ENCODE measurements at places on chromosomes 12 and 14.

DNA sequence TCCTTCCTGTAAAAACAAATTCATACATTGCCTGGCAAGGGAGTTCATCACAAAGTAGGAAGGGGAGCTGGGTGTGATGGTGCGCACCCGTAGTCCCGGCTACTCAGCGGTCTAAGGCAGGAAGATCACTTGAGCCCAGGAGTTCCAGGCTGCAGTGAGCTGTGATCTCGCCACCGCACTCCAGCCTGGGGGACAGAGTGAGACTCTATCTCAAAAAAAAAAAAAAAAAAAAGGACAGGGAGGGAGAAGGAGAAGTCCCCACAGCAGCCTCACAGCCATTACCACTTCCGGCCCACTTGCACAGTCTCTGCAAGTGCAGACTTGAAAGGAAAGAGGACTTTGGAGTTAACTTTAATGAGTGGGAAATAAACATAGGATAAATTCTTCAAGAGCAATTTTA lies 121.0 kb downstream of the FBXL14 start:
- DNase-seq, result peak; percentile 62

GRCh38 chr14:50045039-50045711 lies 71.2 kb downstream of the VCPKMT start:
- DNase-seq, result peak; percentile 96

DNA sequence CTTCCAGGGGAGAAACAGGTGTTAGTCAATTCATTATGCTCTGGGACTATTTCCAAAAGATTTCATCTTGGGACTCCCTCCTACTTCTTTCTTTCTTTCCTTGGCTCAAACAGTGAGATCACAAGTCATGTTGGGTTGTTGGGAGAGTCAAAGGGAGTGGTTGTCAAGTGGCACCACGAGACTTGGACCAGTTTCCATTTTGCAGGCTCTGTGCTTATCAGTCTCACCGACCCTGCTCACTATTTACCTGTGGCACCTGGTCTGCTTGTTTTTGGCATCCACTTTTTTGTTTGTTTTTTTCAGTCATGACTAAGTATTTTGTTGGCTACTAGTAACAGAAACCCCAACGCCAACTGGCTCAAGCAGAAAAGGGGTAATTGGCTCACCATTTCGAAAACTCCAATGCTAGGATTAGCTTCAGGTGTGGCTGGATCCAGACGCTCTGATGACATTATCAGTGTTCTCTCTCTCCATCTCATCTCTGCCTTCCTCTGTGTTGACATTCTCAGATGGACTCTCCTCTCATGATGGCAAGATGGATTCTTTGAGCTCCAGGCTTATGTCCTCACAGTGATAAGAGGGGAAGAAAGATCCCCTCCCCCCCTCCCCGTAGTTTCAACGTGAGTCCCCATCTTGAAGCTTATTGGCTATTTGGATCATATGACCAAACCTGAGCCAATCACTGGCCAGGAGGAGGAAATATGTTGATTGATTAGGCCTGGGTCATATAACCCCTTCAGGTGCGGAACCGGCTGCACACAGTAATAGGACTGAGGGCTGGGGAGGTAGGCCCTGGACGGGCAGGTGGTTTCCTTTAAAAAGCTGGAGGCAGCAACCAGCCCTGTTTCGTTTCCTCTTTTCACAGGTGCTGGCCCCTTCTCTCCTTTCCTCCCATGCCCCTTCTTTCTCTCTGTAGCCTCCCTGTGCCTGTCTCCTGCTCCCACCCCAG lies 84.2 kb downstream of the AACS start:
- DNase-seq, result no peak

GRCh38 chr14:56874375-56874774 lies 64.1 kb upstream of the OTX2 start:
- peak; percentile 2 for DNase-seq

DNA sequence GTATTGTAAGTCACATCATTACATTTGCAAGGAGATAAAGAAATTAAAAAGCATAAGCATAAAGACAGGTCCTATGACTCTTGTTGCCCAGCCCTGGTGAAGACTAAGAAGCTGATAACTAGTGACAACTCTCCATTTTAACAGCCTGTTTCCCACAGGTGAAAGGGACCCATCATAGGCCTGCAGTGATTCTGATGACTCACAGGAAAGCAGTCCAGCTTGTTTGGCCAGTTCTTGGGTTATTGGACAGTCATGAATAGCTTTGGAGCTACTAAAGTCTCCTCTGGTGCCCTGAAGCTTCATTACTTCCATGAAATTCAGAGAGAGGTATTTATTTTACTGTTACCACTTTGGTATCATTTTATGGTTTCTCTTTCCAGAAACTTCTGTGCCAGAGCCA lies 55.5 kb upstream of the DYRK2 start:
- DNase-seq, result no peak

DNA sequence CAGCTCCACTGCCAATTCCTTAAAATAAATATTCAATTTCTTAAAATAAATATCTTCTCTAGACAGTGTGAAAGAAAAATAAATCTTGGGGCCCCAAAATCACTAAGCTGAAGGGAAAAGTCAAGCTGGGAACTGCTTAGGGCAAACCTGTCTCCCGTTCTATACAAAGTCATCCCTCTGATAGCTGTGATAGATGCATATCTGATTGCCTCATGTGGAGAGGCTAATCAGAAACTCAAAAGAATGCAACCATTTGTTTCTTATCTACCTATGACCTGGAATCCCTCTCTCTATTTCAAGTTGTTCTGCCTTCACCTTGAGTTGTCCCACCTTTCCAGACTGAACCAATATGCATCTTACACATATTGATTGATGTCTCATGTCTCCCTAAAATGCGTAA lies 889.8 kb downstream of the TRHDE start:
- no peak for DNase-seq

DNA sequence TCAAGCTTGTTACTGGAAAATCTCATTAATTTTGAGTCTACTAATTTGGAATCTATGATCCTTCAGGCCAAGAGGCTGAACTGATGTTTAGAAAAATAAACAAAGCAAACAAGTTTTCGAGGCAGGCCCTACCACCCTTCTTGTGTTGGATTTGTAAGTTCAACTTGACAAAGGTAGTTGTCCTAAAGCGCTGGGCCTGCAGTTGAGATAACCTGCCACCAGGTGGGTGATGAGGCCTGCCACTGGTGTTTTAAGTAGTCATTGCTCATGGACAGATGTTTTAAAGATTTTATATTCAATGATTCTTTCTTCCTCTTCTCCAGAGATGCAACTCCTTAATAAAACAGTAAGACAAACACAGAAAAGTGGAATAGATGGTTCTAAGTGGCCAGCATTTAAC lies 19.4 kb downstream of the ACVRL1 start:
- DNase-seq, result peak; percentile 46

GRCh38 chr12:120490833-120491512 lies 4.9 kb upstream of the DYNLL1 start:
- DNase-seq, result no peak

GRCh38 chr14:33642080-33642479 lies 308.8 kb downstream of the EGLN3 start:
- DNase-seq, result no peak

GRCh38 chr12:121239351-121240061 lies 29.6 kb downstream of the P2RX4 start:
- DNase-seq, result peak; percentile 88

- no peak for DNase-seq
These were observed 71.3 kb downstream of the SUSD6 start for GRCh38 chr14:69682621-69683263.

DNA sequence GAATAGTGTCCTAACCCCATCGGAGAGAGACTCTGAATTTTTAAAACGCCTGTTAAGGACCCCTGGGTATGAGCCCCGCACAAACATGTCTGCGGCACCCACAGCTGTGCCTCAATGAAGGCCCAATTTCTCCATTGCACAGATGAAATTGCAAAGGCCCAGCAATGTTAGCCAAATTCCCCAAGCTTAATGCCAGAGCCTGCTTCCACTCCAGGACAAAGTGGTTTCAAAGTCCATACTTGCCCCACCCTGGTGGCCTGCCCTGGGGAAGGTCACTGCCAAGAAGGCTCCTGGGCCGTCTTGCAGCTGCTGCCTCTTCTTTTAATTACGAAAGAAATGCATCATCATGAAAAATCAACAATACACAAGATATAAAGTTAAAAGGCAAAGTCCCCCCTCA lies 1179.7 kb downstream of the VRK1 start:
- DNase-seq, result no peak

DNA sequence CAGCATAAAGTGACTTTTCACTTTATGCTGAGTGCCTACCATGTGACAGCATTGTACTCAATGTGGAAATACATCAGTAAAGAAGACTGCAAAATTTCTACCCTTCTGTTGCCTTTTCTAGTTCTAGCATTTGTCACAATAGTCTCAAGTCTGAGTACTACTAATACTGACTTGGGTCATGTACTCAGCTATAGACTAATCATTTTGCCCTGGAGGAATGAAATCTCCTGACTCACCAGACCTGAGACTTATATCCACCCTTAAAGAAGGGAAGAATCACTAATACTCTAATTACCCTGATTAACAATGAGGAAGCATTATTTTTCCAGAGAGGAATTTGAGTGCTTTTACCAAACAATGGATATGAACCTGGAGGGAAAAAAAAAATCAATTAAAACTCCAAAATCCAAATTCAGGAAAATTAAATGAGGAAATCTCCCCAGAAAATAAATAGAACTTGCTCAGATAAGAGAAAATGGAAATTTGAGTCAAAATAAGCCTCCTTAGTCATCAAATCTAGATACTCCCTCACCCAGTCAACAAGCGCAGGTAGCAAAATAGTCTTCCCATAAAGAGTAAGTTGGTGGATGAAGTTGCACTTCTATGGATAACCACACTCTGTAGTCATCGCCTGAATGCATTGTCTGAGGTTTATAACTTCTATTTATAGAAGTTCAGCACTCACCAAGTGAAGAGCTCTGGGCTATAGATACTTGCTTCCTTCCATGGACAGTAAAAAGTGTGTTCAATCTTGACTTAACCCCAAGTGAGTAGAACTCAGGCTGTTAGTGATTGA lies 386.6 kb downstream of the SYT1 start:
- DNase-seq, result no peak

DNA sequence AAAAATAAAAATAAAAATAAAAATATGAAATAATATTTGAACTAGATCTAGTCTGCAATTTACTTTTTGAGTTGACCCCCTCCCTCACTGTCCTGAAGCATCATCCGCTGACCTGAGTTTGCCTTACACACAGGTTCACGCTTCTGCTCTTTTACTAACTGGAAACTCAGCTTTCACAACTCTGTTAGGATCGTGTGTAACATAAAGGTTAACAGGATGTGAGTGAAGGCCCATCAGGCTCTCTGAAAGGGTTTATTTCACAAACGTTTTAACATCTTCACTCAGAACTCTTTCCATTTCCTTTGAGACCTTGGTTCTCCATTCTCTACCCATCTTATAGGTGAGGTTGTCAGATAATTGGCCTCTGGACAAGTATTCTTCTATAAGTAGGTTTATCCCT lies 191.4 kb downstream of the FOXN3 start:
- no peak for DNase-seq

- peak; percentile 38 for DNase-seq
These were observed 437 bp downstream of the ERO1A start for GRCh38 chr14:52694761-52695480.

- DNase-seq, result no peak
These were observed 87.1 kb upstream of the ZFP36L1 start for GRCh38 chr14:68879841-68880575.

- peak; percentile 38 for DNase-seq
These were observed 59.6 kb downstream of the ANAPC7 start for GRCh38 chr12:110343736-110344555.

All from suppressor macrophage (primary cell).